Stimulated activated CD4-positive, alpha-beta T cell treated with anti-CD3 and anti-CD28 coated beads, Interleukin-1b, Interleukin-23, amount 100 ng/mL, for 48 hours (primary cell): ENCODE measurements at places on chromosomes 13 and 19.

- no peak for DNase-seq
These were observed 22.4 kb upstream of the PLAUR start for GRCh38 chr19:43692385-43692784.

- no peak for DNase-seq
These were observed 12.9 kb upstream of the RNF113B start for GRCh38 chr13:98189841-98190505.

DNA sequence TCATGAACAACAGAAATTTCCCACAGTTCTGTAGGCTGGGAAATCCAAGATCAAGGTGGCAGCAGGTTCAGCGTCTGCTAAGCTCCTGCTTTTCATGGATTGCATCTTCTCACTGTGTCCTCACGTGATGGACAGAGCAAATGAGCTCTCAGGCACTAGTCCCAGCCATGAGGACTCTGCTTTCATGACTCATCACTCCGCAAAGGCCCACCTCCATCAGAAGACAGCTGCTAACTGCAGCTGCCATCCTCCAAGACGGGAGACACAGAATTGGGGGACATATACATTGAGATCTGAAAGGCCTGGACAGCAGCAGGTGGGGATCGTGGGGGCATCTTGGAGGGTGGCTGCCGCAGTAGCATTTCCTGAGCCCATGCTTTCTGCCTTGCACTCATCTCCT lies 44.4 kb upstream of the SPATA13 start:
- DNase-seq: no peak

DNA sequence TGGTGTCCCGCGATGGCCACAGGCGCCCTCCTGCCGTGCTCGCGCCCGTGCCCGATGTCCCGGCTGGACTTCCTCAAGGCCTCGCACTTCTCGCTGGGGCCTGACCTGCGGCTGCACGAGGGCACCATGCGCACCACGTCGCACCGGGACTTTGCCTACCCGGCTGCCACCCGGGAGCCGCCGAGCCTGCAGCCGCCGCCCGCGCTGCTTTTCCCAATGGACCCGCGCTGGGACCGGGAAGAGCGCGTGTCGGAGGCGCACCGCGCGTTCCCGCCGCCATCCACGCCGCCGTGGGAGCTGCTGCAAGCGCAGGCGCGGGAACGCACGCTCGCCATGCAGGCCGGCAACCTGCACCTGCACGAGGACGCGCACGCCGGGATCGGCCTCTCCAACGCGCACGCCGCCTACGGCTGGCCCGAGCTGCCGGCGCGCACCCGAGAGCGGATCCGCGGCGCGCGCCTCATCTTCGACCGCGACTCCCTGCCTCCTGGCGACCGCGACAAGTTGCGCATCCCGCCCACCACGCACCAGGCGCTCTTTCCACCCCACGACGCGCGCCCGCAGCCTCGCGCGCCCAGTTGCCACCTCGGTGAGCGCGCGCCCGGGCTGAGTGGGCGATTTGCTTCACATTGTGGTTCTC lies 12.1 kb upstream of the PEX11G start:
- peak; percentile 68 for DNase-seq

GRCh38 chr13:63554157-63554556 lies 2138.5 kb upstream of the PCDH20 start:
- no peak for DNase-seq

DNA sequence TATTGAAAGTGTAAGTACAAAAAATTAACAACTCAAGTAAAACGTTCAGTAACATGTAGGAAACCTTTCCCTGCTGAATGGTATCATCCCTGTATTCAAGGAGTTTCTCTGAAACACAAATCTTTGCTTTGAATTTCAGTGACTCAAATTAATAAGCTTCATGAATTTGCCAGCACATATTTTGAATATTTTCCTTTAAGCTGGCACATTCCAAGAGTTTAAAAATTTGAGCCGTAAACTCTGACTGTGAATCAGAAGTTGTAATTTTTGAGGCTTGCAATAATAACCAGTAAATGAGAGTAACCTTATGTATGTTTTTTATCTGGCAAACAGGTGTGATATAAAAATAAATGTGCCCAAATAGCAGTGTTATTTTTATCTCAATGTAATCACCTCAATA lies 1722.6 kb upstream of the PRR20A start:
- no peak for DNase-seq

- no peak for DNase-seq
These were observed 14.8 kb downstream of the FUT6 start for GRCh38 chr19:5824751-5825150.

DNA sequence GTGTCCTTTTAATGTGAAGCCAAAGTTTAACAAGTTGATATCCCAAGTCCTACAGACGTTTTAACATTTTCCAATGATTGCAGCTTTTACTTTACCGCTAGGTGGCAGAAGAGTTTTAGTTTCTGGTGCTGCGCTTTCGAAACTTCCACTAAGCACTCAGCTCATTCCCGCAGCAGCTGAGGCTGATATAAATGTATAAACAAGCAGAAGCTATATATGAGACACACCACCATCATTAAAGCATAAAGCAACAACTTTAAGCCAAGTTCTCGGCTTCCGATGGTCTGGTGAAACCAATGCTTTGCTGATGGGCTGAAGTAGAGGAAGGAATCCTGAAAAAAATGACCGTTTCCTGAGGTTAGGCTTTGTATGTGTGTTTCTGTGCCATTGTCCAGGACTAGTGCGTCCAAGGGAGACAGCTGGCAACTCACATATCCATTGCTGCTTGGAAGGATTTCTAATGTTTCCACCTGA lies 753.9 kb downstream of the OLFM4 start:
- DNase-seq: no peak

DNA sequence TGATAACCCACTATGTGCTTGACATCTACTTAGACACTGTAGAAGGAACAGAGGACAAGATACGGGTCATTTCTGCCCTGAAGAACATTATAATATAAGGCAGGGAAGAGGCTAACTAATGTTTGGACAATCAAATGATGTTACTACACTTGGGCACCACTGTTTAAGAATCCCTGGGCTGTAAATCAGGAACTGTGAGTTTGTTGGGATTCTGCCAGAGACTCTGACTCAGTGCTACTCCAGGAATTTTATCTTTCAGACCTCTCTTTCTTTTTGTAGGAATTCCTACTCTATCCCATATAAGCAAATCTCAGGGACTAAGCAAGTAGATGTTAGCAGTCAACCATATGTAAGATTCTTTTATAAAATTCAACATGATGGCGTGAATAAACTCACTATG lies 3.1 kb upstream of the ZNF471 start:
- no peak for DNase-seq

GRCh38 chr13:70502944-70503343 lies 394.7 kb upstream of the KLHL1 start:
- DNase-seq: no peak

GRCh38 chr13:94170145-94170571 lies 309.3 kb downstream of the DCT start:
- DNase-seq: no peak

DNA sequence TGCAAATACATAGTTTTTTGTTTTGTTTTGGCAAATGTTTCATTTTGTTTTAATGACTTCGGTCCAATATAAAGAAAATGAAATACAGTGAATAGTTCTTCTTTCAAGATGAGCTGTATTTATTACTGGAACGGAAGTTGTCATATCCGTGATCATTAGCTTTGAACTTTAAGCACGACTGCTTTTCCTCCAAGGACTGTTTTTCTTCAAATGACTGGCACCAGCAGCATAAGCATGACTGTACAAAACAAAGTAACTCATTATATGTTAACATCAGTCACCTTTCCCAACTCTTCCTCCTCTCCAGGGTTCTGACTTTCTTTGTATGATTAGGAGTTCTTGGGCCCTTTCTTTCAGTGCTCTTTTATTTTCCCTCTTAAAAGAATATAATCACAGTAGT lies 20.5 kb downstream of the EDNRB start:
- no peak for DNase-seq

DNA sequence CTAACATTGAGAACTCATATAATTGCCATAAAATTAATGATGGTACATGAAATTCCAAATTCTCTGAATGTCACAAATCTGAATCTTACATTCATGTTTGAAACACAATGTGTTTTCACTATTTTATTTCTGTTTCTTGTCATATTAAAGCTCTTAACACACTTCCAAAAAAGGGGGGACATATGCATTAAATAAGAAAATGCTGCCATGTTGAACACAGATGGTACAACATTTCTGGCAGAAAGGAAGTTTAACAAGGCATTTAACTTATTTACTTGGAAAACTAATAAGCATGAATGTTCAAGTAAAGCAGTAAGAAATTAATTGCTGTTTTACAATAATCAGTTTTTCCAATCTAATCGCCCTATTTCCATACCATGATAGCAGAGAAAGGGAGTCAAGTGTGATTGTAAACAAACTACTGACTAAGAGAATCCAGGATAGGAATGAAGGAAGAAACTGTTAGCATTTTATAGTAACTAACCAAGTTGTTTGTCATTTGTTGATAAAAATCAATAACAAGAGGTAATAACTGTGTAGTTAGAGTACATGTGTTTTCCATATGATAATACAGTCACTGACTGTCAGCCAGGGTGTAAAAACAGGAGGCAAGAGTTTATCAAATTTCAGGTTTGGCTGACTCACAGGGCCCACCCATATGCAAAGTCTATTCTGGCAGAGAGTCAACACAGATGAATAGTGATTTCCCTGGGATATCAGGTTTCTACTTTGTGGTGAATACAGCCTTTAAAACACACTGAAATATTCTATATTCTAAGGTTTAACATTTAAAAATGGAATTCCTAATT lies 5.7 kb upstream of the FOXO1 start:
- no peak for DNase-seq
